Renal cortex interstitium (tissue), 15 donors: ENCODE measurements at places on chromosomes 2 and 18. TPM values are rescaled to one million over a fixed set of nuclear protein-coding genes. Genes with fewer than 3 reads are reported as not detected.

DNA sequence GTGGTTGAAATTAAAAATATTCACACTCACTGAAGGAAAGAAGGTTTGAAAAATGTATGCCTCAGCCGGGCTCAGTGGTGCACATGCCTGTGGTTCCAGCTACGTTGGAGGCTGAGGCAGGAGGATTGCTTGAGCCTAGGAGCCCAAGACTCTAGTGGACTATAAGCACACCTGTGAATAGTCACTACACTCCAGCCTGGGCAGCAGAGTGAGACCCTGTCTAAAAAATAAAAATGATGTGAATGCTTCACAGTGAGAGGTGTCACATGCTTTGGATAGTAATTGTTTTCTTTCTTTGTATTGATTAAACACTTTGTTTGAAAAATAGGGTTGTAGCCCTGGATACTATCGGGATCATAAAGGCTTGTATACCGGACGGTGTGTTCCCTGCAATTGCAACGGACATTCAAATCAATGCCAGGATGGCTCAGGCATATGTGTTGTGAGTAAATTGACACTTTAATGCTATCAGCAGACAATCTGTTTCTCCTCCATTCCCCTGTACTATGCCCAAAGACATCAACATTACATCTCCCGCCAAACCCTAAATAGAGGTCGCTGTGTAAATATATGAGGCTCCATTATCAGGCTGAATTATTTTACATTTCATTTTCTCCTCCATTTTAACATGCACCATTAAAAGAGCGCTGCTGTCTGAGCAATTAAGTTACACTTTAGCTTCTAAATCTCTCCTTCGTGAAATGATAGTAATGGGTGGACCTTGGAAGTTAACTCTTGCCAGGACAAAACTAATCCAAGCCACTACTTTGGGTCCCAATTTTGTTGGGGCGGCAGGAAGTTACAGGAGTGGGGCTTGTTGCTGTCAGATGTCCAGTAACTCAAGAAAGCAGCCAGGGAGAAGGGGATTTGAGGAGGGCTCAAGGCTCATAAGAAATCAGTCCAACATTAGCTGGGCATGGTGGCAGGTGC, 138.3 kb upstream of the TTC39C start:
- no peak for DNase-seq

The CBLN2 gene
- polyA plus RNA-seq: 12.9 TPM

DNA sequence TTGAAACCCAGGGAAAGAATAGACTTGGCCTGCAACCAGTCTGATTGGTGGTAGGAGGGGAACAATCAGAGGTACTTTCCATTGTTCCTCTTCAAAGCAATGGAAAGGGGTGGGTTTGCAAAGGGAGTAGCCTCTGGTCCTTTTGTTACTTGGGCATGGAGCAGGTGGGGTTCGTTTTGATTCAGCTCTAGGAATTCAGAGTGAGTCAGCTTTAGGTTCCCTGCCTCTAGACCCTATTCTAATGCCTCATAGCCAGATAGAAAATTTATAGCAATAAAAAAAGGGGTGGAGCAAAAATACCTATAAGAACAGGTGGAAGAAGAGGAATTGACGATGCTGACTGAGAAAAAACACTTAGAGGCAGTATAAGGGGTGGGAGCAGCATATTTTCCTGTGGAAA, 636.4 kb downstream of the PLCL1 start:
- no peak for DNase-seq

GRCh38 chr2:195319112-195319460, 337.9 kb upstream of the SLC39A10 start:
- no peak for DNase-seq

- DNase-seq: no peak
Observed at GRCh38 chr2:214593727-214594126, 182.9 kb downstream of the VWC2L start.

The REG3G gene
- polyA plus RNA-seq: not detected

GRCh38 chr18:9994701-9995235, 81.0 kb downstream of the VAPA start:
- DNase-seq: no peak
